CD4-positive, alpha-beta memory T cell (primary cell): ENCODE measurements at places on chromosomes 12 and 14.

- no peak for DNase-seq
Measured at GRCh38 chr14:58353516-58354299, 42.0 kb upstream of the TOMM20L start.

GRCh38 chr12:68904351-68904962 lies 28.5 kb downstream of the CPM start:
- DNase-seq = no peak

DNA sequence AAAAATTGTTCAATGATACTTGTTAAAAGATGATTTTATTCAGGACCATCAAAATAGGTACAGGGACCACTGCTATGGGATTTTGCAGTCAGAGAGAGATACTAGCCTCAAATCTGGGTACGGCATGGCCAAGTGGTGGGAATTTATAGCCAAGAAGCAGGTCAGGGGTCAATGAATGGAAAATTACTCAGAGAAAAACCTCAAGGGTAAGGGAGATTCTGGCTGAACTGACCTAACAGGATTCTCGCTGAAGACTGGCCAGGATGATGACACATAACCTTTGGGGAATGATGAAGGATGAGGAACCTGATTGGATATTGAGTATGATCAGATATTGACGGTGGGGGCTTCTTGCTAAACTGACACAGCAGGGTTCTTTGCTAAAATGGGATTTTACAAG lies 32.7 kb downstream of the DEPDC4 start:
- no peak for DNase-seq

DNA sequence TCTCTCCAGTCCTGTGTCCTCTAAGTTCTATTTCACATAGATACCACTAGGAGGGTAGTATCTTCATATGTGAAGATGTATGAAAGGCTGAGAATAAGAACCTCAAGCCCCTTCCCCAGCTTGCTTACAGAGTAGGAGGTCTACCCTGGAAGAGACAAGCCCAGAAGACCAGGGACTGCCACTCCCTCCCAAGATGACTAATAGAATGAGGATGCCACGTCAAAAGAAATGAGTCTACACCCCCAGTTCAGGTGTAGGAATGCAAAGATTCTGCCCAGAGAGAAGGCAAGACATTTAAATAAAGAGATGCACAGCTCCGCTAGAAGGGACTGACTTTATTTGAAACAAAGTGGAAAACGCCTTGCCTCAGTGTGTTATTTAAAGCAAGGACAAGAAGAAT lies 1006.0 kb upstream of the USP15 start:
- DNase-seq = no peak

- no peak for DNase-seq
Measured at GRCh38 chr12:113852695-113853490, 113.2 kb downstream of the RBM19 start.

- no peak for DNase-seq
Measured at GRCh38 chr12:65490250-65490649, 211.8 kb downstream of the MSRB3 start.

DNA sequence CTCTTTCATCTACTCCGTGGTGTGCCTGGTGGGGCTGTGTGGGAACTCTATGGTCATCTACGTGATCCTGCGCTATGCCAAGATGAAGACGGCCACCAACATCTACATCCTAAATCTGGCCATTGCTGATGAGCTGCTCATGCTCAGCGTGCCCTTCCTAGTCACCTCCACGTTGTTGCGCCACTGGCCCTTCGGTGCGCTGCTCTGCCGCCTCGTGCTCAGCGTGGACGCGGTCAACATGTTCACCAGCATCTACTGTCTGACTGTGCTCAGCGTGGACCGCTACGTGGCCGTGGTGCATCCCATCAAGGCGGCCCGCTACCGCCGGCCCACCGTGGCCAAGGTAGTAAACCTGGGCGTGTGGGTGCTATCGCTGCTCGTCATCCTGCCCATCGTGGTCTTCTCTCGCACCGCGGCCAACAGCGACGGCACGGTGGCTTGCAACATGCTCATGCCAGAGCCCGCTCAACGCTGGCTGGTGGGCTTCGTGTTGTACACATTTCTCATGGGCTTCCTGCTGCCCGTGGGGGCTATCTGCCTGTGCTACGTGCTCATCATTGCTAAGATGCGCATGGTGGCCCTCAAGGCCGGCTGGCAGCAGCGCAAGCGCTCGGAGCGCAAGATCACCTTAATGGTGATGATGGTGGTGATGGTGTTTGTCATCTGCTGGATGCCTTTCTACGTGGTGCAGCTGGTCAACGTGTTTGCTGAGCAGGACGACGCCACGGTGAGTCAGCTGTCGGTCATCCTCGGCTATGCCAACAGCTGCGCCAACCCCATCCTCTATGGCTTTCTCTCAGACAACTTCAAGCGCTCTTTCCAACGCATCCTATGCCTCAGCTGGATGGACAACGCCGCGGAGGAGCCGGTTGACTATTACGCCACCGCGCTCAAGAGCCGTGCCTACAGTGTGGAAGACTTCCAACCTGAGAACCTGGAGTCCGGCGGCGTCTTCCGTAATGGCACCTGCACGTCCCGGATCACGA lies 2.2 kb downstream of the SSTR1 start:
- no peak for DNase-seq

- no peak for DNase-seq
Measured at GRCh38 chr14:70011098-70011497, 131.9 kb downstream of the SMOC1 start.

- no peak for DNase-seq
Measured at GRCh38 chr14:88044776-88045446, 40.0 kb downstream of the GPR65 start.

DNA sequence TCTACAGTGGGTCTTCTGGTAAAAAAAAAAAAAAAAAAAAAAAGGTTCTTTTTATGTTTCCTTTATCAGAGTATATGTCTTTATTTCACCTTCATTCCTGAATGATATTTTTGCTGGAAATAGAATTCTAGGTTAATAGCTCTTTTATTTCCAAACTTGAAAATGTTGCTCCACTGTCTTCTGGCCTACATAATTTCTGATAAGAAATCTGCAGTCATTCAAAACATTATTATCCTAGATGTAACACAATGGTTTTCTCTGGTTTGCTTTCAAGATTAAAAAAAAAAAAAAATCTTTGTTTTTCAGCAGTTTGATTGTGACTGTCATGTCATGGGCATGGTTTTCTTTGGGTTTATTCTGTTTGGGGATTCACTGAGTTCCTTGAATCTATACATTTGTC lies 19.5 kb downstream of the DCP1B start:
- DNase-seq = no peak

DNA sequence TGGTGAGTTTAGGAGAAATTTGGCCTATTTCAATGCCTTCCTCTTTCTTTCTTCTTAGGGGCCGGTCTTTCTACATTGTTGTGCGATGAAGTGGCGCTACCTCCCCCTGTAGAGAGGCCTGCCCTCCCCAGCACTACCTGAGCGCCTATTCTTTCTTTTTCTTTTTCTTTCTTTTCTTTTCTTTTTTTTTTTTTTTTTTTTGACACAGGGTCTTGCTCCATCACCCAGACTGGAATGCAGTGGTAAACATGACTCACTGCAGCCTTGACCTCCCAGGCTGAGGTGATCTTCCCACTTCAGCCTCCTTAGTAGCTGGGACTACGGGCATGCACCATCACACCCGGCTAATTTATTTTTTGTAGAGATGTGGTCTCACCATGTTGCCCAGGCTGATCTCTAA lies 136.1 kb upstream of the MAX start:
- no peak for DNase-seq

- DNase-seq = no peak
Measured at GRCh38 chr14:94310248-94310647, 12.9 kb downstream of the SERPINA6 start.

DNA sequence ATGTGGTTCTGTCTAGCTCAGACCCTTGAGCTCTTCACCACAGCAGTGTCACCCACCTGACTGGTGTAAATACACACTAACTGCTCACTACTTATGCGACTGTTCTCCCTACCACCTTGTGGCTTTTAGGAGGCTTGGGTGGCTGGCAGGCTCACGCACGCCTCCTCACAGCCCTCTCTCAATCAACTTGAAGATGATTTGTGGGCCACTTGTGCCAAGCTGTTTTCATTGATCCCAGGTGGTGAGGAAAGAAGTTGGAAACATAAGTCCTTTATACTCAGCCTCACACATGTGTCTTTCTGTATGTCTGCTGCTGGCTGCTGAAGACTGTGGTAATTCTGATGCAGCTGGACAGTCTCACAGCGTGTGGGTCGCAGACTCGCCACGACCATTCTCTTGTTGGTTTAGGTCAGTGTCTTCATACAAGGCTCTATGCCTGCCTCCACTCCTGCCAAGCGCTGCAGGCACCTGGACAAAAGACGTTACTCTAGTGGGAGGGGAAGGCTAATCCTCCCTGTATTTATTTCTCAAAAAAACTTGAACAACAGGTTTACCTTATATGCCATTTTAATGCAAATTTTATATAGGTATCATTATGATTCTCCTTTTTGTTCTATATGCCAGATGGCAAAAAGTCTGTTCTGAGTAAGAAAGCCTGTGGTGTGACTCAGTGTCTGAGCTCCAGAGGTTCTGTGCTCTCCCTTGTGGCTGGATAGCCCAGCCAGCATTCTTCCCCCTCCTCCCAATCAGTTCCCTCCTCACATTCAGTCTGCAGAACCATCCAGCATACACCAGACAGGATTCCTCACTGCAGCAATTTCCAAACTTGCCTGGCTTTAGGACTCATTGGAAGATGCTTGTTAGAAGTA lies 115.6 kb downstream of the DIP2B start:
- DNase-seq = no peak

GRCh38 chr12:48857278-48857994 lies 5.5 kb upstream of the DDX23 start:
- DNase-seq = no peak

DNA sequence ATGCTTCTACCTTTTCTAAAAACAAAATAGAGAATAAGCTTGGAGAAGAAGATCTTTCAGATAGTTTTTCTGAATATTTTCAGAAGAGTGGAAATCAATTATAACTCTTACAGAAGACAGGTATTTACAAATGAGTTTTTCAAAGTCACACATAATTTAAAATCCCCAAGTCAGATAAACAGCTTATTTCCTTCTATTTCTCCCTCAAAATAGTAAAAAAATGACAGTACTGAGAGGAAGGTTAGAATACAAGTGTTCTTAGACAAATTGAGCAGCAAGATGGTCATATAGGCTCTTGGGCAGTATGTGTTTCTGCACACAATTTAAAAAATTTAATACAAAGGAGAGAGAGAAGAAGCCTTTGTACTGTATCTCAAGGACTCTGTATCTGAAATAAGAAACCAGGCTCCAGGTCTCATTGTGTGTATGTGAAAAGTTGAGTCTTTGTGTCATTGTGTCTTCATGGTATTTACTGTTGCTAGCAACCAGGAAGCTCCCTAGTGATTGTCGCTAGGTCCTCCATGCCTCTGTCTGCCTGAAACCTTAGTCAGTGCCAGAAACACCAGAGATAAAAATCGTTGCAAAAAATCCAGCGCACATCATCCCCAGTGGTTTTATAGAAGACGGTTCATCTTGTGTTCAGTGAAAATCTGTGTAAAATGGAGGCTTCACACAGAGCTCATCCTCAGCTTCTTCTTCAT lies 12.9 kb upstream of the TUBA1A start:
- peak; percentile 11 for DNase-seq

DNA sequence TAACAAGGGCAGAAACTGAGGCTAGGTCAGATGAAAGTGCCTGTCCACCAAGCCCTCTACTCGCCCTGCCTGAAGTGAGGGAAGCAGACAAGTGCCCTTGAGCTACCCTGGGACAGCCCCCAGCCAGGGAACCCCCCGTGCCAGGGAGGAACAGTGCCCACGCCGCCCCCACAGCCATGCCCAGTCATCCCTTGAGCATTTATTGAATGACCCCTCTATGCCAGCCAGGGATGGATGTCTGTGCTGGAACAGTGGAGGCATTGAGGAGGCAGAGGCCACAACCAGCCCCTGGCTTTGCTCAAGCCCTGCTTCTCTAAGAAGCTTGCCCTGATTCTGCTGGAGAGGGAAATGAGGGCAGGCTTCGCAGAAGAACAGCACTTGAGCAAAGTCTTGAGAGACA lies 3.7 kb upstream of the AQP6 start:
- DNase-seq = no peak

DNA sequence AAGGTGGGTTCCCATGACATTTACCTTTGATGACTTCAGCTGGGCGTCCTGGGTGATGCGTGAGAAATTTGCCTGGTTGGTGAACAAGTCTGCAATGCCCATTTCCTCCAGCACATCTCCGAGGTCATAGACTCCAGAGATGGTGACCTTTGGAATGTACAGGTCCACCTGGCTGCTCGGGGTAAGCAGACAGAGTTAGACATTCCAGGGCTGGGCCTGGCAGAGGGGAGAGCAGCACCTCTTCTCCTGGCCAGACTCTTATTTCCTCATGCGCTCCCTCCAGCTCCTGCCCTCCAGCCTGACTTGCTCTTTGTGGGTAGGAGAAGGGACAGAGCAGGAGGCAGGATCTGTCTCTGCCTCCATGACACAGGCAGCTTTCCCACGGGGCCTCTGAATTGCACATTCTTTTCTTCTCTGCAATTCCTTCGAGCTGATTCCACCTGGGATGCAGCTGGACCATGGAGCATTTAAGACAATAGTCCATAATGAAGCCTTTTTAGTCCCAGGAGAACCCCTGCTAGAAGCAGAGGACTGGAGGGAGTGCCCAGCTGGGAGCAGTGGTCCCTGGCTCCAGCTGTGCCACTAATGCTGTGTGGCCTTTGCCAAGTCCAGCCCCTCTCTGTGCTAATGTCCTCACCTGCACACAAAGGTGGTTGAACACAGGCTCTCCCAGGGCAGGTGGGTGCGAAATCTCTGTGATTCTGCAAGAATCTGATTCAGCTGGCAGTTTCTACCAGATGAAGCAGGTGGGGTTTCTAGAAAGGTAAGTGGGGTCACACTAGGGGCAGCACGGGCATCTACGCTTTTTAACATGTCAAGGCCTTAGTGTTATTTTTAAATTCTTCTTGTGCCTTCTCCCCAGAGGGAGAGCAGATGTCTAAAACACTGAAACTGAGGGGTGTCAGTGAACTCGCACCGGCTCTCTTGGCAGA lies 13.2 kb upstream of the SERPINA10 start:
- no peak for DNase-seq

- DNase-seq = peak; percentile 84
Measured at GRCh38 chr12:6778574-6779550, 6.5 kb downstream of the LAG3 start.

- DNase-seq = peak; percentile 20
Measured at GRCh38 chr12:99390707-99391106, 256.8 kb upstream of the GARIN6 start.

- no peak for DNase-seq
Measured at GRCh38 chr12:68784015-68784414, 24.0 kb upstream of the MDM2 start.

GRCh38 chr12:111337371-111337770 lies 31.5 kb downstream of the PHETA1 start:
- DNase-seq = no peak

GRCh38 chr12:125650587-125650986 lies 585.4 kb downstream of the AACS start:
- no peak for DNase-seq

- DNase-seq = no peak
Measured at GRCh38 chr12:66984077-66984476, 285.1 kb upstream of the CAND1 start.
